ENCODE measurements at places on chromosomes 11 and 22. TPM values are rescaled to one million over a fixed set of nuclear protein-coding genes. Genes with fewer than 3 reads are reported as not detected.
A peak's percentile ranks its signal among the peaks of the same experiment; 100 is the strongest.

The ATM gene
- polyA plus RNA-seq = 3.1 TPM

The GRAMD1B gene
- 5.1 TPM for polyA plus RNA-seq

GRCh38 chr22:19797086-19798002 is 36.8 kb downstream of the TBX1 start:
- no peaks in the 10 kb centered on the region for H3K27me3 ChIP-seq
- H3K4me3 ChIP-seq = no peak overlapping the region
- H3K36me3 ChIP-seq = peaks cover 4% of the 10 kb centered on the region
- no peaks in the 10 kb centered on the region for H3K4me1 ChIP-seq
- no peak for DNase-seq

DNA sequence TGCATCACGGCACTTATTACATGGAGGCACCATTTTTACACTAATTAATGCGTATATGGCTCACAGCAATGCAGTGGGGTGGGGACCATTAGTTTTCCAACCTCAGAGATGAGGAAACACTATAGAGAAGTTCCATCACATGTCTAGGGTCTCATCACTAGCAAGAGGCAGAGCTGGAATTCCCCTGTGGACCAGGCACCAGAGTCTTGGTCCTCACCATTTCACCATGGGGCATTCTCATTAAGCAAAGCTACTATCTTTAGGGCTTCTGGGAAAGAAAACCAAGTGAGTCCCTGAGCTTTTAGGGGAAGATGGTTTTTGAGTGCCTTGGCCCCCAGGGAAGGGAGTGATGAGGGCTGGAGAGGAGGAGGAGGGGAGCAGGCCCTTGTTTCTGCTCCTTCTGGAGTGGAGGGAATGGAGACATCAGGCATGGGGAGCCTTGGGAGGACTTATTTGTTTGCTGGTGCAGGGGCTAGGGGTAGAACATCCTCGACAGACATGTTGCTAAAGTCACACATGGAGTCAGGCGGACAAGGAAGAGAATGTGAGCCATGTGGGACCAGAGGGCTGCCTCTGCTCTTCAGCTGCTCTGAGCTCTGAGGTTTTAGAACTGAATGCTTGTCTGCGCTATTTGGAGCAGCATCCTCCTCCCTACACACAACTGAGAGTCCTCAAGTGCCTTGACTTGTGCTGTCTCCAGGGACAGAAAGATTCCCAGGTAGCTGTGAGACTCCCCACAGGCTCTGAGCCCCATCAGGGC is 40.3 kb upstream of the ZBED5 start:
- peak overlapping the region; percentile 90 for H3K27ac ChIP-seq
- H3K4me1 ChIP-seq = peaks cover 32% of the 10 kb centered on the region
- no peaks in the 10 kb centered on the region for H3K36me3 ChIP-seq
- DNase-seq = no peak
- no peak overlapping the region for H3K4me3 ChIP-seq

- no peak overlapping the region for H3K4me3 ChIP-seq
- no peaks in the 10 kb centered on the region for H3K4me1 ChIP-seq
- DNase-seq = no peak
- no peaks in the 10 kb centered on the region for H3K27me3 ChIP-seq
These were observed 11.9 kb upstream of the CSF2RB start for GRCh38 chr22:36901411-36902142.

- no peaks in the 10 kb centered on the region for H3K4me1 ChIP-seq
- no peak overlapping the region for H3K27ac ChIP-seq
- no peaks in the 10 kb centered on the region for H3K36me3 ChIP-seq
- no peaks in the 10 kb centered on the region for H3K27me3 ChIP-seq
- DNase-seq = no peak
- H3K4me3 ChIP-seq = no peak overlapping the region
These were observed 481.7 kb downstream of the NTM start for GRCh38 chr11:131851964-131852755.

- H3K4me3 ChIP-seq = peak overlapping the region; percentile 73
- H3K27ac ChIP-seq = peak overlapping the region; percentile 99
- no peak for DNase-seq
- peaks cover 59% of the 10 kb centered on the region for H3K4me1 ChIP-seq
- H3K36me3 ChIP-seq = no peaks in the 10 kb centered on the region
These were observed 723 bp upstream of the CD82 start for GRCh38 chr11:44564670-44565210.

DNA sequence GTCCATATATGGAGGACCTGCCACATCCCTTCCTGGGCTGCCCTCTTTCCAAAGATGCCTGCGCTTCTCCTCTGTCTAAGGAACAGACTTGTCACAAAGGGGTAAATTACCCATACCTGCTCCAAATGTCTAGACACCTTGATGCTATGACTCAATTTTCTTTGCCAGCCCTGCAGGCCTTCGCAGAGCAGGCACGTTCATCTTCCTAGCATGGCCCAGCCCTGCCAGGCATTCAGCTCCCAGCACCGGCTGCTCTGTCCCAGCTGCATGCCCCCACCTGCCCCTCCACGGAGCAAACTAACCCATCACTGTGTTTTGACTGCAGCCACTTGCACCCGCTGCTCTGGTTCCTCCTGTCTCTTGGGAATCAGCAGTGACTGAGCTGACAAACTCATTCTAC is 526.1 kb downstream of the MIAT start:
- DNase-seq = no peak
- H3K4me1 ChIP-seq = no peaks in the 10 kb centered on the region
- H3K27me3 ChIP-seq = no peaks in the 10 kb centered on the region
- H3K4me3 ChIP-seq = no peak overlapping the region

DNA sequence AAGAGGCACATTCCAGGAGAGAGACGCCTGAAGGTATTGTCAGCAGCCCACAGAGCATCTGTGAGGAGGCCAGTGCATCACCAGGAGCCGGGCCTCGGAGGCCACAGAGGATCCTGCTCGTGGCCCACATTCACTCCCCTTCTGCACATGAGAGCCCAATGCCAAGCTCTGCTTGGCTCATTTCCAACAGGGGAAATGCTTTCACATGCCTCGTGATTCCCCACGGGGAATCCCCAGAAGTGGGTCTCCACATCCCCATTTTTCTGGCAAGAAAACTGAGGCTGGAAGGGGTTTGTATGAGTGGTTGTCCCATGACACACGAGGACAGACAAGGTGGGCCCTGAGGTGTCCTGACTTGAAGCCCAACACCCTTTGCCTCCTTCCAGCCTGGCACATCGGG is 34.4 kb downstream of the TP53I11 start:
- no peak overlapping the region for H3K4me3 ChIP-seq
- H3K27ac ChIP-seq = no peak overlapping the region
- H3K27me3 ChIP-seq = peaks cover 5% of the 10 kb centered on the region
- H3K4me1 ChIP-seq = peaks cover 4% of the 10 kb centered on the region

DNA sequence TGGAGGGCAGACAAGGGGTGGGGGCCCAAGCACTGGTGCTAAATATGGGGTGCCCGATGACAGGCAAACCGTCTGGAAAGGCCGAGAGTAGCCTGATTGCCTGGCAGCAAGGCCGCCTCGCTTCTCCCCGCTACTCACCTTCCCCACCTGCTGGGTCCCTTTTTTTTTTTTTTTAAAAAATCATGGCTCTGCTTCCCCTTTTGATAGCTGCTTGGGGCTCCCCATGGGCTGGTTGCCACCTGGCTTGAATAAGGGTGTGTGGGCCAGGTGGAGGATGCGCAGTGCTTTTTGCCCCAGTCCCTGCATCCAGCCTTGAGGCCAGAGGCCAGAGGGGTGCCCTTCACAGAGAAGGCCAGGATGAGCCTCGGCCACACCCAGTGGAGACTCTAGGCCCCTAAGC is 112.0 kb downstream of the ST3GAL4 start:
- H3K36me3 ChIP-seq = no peaks in the 10 kb centered on the region
- H3K4me1 ChIP-seq = no peaks in the 10 kb centered on the region
- no peak overlapping the region for H3K4me3 ChIP-seq
- no peaks in the 10 kb centered on the region for H3K27me3 ChIP-seq
- no peak overlapping the region for H3K27ac ChIP-seq

DNA sequence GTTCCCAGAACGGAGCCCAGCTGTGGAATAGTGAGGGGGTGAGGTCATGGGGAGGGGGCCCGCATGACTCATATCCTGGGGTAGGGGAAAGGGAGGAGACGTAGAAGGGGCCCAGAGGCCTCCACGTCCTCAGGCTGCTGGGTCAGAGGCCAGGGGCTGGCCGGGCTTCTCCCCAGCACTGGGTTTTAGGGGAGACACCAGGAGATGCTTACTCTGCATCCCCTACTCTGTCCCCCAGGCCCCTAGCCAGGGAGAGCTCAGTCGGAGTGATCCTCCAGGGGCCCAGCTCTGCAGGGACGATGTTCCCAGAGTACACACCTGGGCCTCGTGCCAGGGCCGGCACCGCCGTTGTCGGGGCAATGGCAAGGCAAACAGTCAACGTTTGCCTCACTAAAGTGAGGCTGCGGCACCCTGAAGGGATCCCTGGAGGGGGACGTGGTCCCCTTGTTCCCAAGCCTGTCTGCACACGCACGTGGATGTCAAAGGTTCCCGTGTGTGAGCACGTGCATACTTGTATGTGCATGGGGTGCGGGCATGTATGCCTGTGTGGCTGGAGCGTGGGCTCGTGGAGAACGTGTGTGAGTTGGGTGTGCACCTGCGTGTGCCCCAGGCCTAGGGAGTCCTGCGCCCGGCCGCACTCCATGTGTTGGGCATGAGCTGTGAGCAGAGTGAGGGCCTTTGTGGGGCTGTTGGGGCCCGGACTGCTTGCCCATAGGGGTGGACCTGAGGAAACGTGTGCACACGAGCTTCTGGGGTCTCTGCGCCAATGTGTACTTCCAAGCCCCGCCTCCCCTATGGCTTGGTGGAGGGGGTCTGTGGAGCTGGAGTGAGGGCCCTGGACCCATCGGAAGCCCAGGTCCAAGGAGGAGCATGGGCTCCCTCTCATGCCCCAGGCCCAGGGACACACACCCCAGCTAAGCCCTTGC is 14.2 kb downstream of the PRR33 start:
- H3K4me3 ChIP-seq = no peak overlapping the region
- peaks cover 73% of the 10 kb centered on the region for H3K4me1 ChIP-seq
- DNase-seq = peak; percentile 61
- peak overlapping the region; percentile 88 for H3K27ac ChIP-seq

- peaks cover 98% of the 10 kb centered on the region for H3K4me1 ChIP-seq
- H3K36me3 ChIP-seq = peaks cover 30% of the 10 kb centered on the region
- H3K27me3 ChIP-seq = no peaks in the 10 kb centered on the region
- H3K27ac ChIP-seq = peak overlapping the region; percentile 93
- DNase-seq = no peak
- H3K4me3 ChIP-seq = no peak overlapping the region
These were observed 9.4 kb downstream of the EHD1 start for GRCh38 chr11:64868904-64869570.

DNA sequence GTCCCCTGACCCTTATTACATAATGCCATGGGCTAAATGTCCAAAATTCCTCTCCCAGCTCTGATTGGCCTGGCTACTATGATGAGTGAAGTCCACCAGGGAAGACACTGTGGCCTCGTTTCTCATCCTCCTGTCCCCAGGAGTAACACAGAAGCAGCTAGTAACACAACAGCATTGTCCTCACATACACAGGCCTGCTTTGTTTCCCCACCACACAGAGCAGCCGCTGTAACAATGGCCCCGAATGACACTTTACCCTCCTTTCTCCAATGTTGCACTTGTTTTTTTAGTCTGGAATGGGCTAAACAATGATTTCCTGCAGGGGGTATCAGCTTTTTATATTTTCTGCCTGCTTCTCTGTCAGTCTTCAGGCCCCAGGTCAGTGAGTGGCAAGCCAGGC is at the start of gene PRR5L:
PRR5L (plus strand) TSS at position 363 of the 400 bp plus-strand sequence. CDS start 104,834 bp downstream, outside the sequence.
- H3K27me3 ChIP-seq = no peaks in the 10 kb centered on the region
- H3K4me3 ChIP-seq = no peak within 1 kb of the TSS
- H3K4me1 ChIP-seq = peaks cover 3% of the 10 kb centered on the region
- H3K27ac ChIP-seq = no peak within 1 kb of the TSS
- H3K36me3 ChIP-seq = no peaks in the 10 kb centered on the region
- DNase-seq = no peak

- no peaks in the 10 kb centered on the region for H3K27me3 ChIP-seq
- H3K4me1 ChIP-seq = peaks cover 42% of the 10 kb centered on the region
- peak; percentile 88 for DNase-seq
- H3K36me3 ChIP-seq = peaks cover 49% of the 10 kb centered on the region
- H3K27ac ChIP-seq = peak overlapping the region; percentile 2
These were observed 15.4 kb downstream of the ARFGAP2 start for GRCh38 chr11:47161134-47161854.

GRCh38 chr11:12537778-12538401 is 136.3 kb upstream of the TEAD1 start:
- H3K36me3 ChIP-seq = peaks cover 2% of the 10 kb centered on the region
- no peaks in the 10 kb centered on the region for H3K27me3 ChIP-seq
- no peak overlapping the region for H3K27ac ChIP-seq
- peak; percentile 25 for DNase-seq

GRCh38 chr22:46586123-46586519 is 34.1 kb upstream of the GRAMD4 start:
- H3K27me3 ChIP-seq = no peaks in the 10 kb centered on the region
- no peak overlapping the region for H3K27ac ChIP-seq
- no peaks in the 10 kb centered on the region for H3K36me3 ChIP-seq
- DNase-seq = peak; percentile 73
- H3K4me3 ChIP-seq = no peak overlapping the region
- H3K4me1 ChIP-seq = peaks cover 91% of the 10 kb centered on the region

DNA sequence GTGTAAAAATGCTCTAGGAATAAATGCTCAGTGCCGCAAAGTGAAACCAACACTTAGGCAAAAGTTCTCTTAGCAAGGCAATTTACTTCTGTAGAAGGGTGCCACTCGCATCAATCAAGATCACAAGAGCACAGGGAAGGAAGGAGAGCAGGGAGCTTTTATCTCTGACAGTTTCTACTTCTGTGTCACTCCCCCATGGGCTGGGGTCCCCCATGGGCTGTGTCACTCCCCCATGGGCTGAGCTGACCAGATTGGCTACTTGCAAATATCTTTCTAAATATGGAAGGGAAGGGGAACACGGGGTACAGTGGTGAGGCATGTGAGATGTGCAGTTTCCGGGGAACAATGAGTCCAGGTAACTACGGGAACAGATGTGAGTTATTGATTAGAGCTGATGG is 397 bp downstream of the OR52N2 start:
- H3K27ac ChIP-seq = no peak overlapping the region
- H3K36me3 ChIP-seq = no peaks in the 10 kb centered on the region
- H3K4me3 ChIP-seq = peak overlapping the region; percentile 43
- no peaks in the 10 kb centered on the region for H3K27me3 ChIP-seq
- peak; percentile 4 for DNase-seq

GRCh38 chr22:25563761-25564319 is 635 bp upstream of the GRK3 start:
- H3K4me1 ChIP-seq = peaks cover 16% of the 10 kb centered on the region
- no peaks in the 10 kb centered on the region for H3K36me3 ChIP-seq
- H3K27ac ChIP-seq = peak overlapping the region; percentile 52

DNA sequence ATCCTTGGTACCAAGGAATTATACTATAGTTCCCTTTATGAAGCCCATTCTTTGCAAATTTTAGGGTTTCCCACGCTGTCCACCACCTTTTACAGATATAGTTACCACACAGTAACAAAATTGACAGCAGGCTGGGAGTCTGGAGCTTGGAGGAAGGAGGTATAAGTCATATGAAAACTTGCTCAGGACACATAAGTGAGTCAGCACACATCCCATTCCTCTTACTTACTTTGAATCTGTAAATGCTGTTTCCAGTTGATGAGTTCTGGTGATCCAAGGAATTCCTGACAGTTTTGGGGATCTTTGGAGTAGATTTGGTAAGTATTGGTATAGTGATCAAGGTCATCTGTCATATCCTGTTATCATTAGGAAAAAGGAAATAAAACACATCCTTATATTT is 19.2 kb downstream of the GLYAT start:
- no peaks in the 10 kb centered on the region for H3K36me3 ChIP-seq
- no peaks in the 10 kb centered on the region for H3K4me1 ChIP-seq
- DNase-seq = no peak
- H3K27ac ChIP-seq = no peak overlapping the region
- H3K4me3 ChIP-seq = no peak overlapping the region

Data from stomach (tissue), 19 donors.